ENCODE measurements at places on chromosomes 13 and 19.

GRCh38 chr13:29605860-29606526 is 10.5 kb upstream of the SLC7A1 start:
- DNase-seq: no peak

GRCh38 chr19:49645995-49646394 is 4.0 kb downstream of the SCAF1 start:
- DNase-seq: no peak

DNA sequence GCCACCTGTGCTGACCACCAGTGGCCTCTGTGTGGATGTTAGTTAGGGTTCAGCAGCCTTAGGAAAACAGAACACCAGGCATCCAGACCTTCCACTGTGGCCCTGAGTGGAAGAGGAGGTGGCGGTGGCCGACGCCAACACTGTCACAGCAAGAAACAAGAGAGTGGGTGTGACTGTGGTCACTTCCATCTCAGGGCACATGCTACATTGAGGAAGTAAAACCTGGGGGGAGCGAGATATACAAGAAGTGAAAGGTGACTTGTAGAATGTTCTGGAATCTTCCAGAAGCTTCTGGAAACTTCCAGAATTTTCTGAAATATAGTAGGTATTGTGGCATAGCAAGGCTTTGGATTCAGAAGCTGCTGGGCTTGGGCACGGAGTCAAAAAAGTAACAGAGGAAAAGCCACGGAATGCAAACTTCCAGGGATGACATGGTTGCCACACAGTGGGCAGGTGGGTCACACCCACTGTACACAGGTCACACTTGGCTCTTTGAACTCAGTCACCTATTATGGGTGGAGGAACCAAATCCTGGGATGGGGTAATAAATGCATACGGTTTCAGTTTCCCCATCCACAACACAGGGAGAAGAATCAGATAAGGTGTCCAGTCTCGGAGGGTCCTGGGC is 24.3 kb downstream of the GNG7 start:
- DNase-seq: peak; percentile 58

- DNase-seq: no peak
Measured at GRCh38 chr13:72530471-72530870, 197.0 kb downstream of the MZT1 start.

DNA sequence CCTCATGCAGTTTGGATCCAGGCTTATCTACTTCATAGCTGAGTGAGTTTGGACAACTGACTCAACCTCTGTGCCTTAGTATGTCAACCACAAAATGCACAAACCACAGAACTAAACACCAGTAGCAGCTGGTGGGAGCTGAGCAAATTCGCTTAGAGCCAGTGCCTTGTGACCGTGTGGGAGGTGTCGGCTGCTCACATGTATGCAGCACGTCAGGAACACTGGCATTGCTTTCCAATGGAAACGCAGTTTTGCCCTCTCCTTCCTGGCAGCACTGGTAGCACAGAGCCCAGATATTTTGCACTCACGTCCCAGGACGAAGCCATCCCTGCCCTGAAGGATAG is 8.3 kb upstream of the NTN5 start:
- no peak for DNase-seq

DNA sequence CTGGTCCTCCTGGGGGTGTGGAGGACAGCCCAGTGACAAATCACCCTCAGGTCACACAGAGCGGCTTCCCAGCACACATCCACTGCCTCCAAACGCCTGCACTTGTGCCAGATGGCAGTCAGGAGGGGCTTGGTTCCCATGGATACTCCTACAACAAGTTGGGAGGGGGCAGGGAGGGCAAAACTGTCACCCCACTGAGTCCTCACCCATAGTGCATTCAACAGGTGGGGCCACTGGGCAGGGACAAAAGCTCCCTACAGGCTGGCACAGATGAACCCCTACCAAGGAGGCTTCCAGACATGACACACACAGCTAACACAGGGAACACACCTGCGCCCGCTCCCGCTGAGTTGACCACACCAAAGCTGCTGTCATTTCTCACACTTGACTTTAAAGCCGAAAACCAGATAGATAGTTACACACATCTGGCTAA is 120.5 kb downstream of the STK24 start:
- no peak for DNase-seq

GRCh38 chr13:113973218-113974164 is at the start of gene C13orf46:
Gene C13orf46, minus strand, starts transcription at chr13:113974076. Its CDS starts 79 bp downstream, at chr13:113973997.
- no peak for DNase-seq

DNA sequence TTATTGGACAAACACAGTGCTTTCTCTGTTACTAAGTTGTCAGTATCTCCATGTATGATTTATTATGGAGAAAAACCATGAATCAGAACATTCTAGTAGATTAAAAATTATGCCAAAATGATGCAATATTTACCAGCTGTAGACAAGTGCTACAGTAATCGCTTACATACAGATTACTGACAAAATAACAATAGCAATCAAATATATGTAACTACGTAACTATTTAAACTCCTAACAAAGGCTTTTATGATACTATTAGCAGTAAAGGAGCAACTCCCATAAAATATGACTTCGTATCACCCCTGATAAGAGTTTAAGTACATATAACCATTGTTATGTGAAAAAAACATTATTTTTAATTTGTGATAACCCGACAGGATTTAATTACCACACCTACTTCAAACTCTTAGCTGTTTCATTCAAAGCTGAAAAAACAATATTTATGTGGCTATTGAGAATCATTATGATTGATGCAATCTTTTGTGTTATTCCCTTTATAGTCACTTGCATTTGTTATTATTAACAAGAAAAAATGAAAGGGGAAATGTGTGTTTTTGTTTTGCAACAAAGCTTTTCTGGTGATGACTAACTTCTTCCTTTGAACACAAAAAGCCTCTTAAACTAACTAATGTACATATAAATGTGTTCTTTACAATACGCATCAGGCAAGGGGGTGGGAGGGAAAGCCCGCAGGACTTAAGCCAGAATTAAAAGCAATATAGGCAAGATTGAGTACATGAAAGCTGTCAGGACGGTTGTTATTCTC is 147.4 kb downstream of the ABCC4 start:
- no peak for DNase-seq

- DNase-seq: no peak
Measured at GRCh38 chr13:39665763-39666162, 10.3 kb downstream of the COG6 start.

- DNase-seq: no peak
Measured at GRCh38 chr13:111901267-111901915, 165.6 kb upstream of the SOX1 start.

- DNase-seq: no peak
Measured at GRCh38 chr13:33205804-33206221, 79.7 kb downstream of the STARD13 start.

DNA sequence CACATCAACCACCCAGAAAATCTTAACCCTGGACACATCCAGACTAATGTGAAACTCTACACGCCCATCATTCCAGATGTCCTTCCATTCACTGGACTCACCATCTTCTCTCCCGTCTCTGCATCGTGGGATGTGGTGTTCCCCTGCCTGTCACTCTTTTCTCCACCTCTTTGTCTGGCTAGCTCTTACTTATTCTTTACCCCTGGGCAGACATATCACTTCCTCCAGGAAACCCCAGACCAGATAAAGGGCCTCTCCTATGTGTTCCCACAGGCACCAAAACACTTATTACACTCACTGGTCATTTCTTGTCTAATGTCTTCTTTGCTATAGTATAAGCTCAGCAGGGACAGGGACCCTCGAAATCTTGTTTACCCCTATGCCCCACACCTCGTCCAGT is 109.3 kb upstream of the IPO5 start:
- DNase-seq: no peak

- DNase-seq: no peak
Measured at GRCh38 chr19:48746110-48746509, 599 bp downstream of the IZUMO1 start.

- DNase-seq: peak; percentile 33
Measured at GRCh38 chr19:53906211-53907192, 2.6 kb upstream of the CACNG7 start.

DNA sequence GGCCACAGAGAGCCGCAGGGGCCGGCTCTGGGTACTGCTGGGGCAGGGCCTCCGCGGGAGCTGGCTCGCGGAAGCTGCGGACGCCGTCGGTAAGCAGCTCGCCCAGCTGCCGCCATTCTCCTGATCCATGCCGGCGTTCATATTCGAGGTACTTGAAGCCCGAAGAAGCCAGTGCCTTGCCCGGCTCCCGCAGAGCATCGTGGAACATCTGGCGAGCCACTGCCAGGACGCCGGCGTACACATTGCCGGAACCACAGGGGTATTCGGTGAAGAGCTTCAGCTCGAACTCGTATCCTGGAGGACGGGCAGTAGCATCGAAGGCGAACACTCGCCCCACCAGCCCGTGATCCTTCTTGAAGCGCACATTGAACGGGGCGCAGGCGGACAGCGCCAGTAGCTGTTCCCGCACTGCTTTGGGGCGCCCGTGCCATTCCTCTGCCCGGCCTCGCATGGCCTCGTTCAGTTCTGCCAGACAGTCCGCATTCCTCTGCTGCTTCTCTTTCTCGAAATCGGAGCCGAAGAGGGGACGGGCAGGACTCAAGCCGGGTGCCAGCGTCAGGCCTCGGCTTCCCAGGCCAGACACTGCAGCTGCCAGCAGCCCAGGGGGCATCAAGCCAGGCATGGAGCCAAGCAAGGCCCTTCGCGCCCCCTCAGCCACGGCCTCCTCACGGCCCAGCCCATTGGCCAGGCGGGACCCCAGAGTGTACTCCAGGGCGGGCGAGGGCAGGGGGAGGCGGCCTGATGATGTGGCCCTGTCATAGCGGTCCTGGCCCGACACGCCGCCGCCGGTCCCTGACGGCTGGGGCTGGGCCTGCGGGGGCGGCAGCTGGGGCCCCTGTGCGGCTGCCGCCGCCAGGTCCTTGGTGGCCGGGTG is 1.0 kb downstream of the IRF2BP1 start:
- DNase-seq: no peak

- no peak for DNase-seq
Measured at GRCh38 chr13:40102360-40102727, 446.9 kb downstream of the COG6 start.

DNA sequence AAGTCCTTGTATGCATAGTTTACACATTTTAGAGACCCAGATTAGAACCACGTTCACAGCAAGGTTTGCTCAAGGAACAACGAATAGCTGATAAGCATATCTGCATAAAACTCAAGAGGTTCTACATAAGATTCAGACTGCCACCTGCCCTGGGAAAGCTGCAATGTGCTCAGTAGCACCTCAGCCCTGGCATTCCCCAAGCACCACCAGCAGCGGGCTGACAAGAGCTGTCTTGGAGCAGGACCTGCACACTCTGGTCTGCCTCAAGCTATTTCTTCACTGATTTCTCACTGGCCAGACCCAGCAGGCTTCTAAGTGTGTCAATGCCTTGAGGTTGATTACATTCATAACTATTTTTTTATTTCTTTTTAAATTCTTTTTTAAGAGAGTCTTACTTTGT is 65.8 kb upstream of the UQCRFS1 start:
- peak; percentile 8 for DNase-seq

DNA sequence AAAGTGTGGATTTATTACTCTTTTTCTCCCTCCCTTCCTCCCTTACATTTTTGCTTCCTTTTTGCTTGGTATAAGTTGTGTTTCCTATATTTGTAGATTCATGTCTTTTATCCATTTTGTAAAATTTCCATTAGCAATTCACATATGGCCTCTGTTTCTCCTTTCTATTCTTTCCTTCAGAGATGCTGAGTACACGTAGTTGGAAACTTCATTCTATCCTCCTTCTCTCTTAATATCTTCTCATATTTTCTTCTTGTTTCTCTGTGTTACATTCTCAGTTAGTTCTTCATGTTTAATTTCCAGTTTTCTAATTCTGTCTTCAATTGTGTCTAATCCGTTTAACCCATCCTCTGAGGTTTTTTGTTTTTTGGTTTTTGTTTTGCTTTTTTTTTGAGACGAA is 188.9 kb downstream of the ZIC5 start:
- no peak for DNase-seq

- no peak for DNase-seq
Measured at GRCh38 chr13:107642831-107643230, 572.5 kb downstream of the LIG4 start.

- no peak for DNase-seq
Measured at GRCh38 chr19:13115936-13116281, 631 bp downstream of the TRMT1 start.

DNA sequence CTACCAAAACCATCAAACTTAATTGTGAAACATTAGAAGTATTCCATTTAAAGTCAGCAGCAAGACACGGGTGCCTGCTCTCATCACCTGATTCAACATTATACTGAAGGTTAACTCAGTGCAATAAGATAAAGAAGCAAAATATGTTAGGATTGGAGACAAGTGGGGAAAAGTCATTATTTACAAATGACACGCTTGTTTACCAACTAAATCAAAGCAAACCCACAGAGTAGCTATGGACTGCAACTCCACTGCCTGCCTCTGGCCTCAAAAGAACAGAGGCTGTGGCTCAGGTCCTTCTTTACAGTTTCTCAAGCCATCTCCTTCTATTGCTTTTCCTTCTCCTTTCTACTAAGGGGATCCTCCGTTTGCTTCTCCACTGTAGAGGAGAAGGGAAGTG is 21.0 kb upstream of the ATP12A start:
- DNase-seq: no peak

GRCh38 chr19:28292822-28293500 is 920.0 kb downstream of the UQCRFS1 start:
- DNase-seq: no peak

GRCh38 chr19:10074153-10074552 is 12.0 kb upstream of the SHFL start:
- DNase-seq: peak; percentile 58

Measured in OCI-LY7 (cell line).